ENCODE measurements at places on chromosomes 5 and 9.

DNA sequence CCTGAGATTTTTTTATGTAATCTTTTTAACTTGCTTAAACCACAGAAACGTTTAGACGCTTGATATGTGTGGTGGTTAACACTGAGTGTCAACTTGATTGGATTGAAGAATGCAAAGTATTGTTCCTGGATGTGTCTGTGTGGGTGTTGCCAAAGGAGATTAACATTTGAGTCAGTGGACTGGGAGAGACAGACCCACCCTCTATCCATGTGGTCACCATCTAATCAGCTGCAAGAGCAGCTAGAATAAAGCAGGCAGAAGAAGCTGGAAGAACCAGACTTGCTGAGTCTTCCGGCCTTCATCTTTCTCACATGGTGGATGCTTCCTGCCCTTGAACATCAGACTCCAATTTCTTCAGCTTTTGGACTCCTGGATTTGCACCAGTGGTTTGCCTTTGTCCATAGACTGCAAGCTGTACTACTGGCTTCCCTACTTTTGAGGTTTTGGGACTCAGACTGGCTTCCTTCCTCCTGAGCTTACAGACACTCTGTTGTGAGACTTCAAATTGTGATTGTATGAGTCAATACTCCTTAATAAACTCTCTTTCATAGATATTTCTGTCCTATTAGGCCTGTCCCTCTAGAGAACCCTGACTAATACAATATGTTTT is 816.0 kb upstream of the CDH9 start:
- DNase-seq = no peak

DNA sequence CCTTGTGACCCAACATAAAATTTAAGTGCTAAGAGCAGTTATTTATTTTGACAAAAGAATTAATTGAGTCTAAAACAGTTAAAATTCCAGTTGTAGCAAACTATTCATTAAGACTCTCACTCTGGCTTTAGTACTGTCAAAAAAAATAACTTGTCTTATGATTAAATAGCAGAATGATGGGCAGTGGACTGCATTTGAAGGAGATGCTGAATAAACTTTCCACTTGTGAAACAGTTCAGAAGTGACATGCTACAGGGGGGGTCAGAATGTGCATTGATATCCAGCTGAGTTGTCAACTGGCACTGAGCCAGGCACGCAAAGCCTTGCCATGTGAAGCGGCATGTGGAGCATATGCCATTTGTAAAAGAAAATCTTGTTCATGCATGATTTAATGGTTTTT is 76.0 kb downstream of the FCHO2 start:
- no peak for DNase-seq

GRCh38 chr5:6361101-6361500 is 17.2 kb downstream of the MED10 start:
- DNase-seq = no peak

- DNase-seq = no peak
Observed at GRCh38 chr9:71052287-71052686, 69.1 kb downstream of the TRPM3 start.

- no peak for DNase-seq
Observed at GRCh38 chr9:104786293-104786692, 22.4 kb downstream of the NIPSNAP3B start.

- DNase-seq = no peak
Observed at GRCh38 chr5:137122075-137122474, 377.1 kb downstream of the SPOCK1 start.

DNA sequence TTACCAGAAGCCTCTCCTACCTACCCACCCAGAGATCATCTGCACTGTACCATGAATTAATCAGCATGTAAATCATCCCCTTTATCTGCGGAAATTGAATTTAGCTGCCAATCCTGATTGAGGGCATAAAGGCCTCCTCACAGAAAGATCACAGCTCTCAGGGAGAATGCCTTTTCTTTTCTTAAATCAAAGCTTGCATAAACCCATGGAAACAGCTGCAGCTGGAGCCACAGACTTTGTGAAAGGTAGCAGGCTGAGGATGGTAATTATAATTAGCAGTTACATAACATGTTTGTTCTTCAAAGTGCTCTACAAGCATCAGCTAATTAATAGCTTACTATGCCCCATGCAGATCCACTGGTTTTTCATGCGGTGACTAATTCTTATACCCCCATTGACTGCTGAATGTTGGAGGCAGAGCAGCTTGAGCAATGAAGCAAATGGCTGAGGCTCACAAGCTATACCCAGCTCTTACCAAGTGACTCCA is 54.6 kb downstream of the SUSD1 start:
- DNase-seq = no peak

GRCh38 chr9:116365056-116365471 is 211.5 kb downstream of the PAPPA start:
- no peak for DNase-seq

DNA sequence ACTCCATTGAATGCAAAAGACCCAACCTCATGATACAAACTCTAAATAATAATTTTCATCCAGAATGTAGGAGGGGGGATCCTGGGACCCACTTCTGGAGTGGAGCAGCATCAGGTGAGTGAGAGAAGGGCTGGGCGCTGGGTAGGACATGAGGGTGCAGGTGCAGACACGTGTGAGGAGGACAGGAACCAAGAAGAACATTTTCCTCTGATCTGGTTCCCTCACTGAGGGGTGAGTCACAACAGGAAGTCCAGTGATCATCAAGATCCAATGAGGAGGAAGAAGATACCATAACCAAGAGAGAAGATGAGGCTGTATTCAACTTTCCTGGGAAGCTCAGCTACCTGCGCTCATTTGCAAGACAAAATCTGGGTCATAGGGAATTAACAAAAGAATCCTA is 57.4 kb downstream of the SFXN1 start:
- DNase-seq = no peak

DNA sequence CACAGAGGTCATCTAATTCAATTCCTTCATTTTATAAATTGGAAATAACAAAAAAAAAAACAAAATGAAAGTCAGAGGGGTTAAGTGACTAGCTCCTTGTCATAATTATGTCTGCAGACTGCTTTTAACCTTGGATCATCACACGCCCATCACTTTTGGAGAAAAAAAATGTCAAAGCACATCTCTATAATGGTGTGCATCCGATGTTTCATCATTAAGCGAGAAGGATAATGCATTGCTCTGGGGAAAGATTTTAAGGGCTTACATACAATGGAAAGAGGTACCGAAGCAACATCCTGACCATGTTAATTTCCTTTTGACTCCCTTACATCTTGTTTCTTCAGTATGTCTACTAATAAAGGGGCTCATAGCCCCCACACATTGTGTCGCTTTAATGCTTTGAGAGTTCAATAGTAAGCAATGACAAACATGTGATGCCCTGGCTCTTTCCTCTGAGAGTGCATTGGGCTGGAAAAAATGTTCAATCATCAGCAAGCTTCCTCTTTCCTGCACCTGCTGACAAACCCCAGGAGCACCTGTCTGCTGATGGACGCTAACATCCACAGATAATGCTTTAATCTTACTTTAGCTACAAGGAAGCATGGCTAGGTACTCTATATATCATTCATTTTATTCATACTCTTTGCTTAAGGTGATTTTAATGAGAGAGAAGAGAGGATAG is 242.2 kb downstream of the SMARCA2 start:
- no peak for DNase-seq

DNA sequence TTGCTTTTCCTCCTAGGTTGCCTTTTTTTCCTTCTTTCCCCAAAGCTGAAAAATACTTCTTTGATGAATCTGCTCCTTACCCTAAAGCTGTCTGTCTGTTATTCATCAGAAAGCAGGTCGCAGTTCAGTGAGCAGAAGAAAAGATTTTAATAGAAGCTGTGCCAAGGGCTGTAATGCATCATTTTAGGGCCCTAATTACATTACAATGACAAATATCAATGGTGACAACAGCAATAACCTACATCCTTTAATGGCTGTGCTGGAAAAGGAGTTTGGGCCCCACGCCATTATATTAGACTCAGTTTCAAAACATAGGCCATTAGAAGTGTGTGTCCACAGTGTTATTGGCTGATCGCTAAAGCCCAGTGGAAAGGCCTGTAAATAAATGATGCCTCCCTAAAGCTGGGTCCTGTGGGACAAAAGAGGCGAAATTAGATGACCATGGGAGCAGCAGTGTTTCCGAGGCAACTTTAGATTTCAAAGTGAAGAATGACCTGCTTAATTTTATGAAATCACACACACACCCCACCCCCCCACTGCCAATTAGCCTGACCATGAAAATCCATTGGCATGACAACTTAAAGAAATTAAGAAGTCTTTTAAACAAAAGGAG is 38.4 kb downstream of the TLE4 start:
- DNase-seq = no peak

DNA sequence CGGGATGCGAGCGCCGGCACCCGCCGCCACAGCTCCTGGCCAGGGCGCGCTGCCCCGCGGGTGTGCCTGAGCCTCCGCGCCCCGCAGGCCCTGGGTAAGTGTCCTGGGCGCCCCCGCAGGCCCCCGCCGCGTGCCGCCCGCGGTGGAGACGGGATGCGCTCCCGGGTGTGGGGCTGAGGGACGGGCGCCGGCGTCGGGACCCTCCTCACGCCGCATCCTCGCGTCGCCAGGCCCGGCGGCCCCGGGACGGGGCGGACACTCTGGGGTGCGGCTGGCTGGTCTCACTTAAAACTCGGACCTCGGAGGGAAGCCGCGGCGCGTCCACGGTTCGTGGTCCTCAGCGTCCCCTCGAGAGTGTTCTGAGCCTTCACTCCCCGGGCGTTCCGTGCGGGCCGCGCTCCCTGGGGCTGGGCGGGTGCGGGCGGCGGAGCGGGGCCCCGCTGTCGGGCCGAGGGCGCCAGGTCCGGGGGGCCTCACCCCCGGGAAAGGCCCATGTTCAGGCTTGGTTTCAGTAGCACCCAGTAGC is 275 bp downstream of the AHRR start:
- DNase-seq = no peak

DNA sequence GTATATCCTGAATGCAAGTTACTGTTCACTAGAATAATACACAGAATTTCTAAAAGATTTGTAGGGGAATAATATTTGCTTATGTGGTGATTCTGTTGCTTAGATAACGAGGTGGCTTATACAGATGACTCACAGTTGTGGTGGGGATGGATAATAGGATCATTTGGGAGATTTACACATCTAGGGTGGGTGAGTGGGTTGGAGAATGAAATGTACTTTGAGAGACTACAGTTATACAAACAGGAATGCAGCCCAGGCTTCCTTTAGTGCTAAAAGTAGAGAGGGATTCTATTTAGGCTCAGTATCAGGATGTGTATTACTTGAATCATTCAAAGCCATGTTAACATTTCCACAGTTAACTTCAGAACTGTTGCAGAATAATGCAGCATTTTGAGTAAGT is 1.8 kb downstream of the CTXN3 start:
- DNase-seq = no peak

- DNase-seq = no peak
Observed at GRCh38 chr9:128124873-128125579, 2.5 kb downstream of the PTGES2 start.

GRCh38 chr5:82312373-82312856 is 34.3 kb upstream of the RPS23 start:
- DNase-seq = no peak

GRCh38 chr9:115038178-115038577 is 79.8 kb downstream of the TNC start:
- no peak for DNase-seq

GRCh38 chr5:134451936-134452505 is 40.3 kb upstream of the CDKN2AIPNL start:
- no peak for DNase-seq

GRCh38 chr5:91381774-91382359 is 1.2 kb downstream of the ARRDC3 start:
- no peak for DNase-seq

- DNase-seq = no peak
Observed at GRCh38 chr5:91312698-91313097, 70.4 kb downstream of the ARRDC3 start.

DNA sequence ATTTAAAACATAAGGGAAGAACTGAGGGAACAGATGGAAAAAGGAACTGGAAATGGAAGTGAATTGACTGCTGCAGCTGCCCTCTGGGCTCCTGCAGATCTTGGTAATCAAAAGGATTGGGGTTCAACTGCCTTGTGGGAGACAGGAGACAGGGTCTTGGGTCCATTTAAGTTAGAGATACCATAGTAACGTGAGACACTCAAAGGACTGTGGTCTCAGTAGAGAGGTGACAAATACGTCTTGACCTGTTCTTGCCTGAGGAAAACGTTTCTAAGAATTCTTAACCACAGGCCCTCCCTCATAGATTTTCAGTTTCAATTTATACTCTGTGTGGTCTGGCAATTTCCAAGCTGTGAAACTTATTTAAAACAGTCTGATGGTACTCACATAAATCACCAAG is 100.8 kb upstream of the DHFR start:
- DNase-seq = no peak

DNA sequence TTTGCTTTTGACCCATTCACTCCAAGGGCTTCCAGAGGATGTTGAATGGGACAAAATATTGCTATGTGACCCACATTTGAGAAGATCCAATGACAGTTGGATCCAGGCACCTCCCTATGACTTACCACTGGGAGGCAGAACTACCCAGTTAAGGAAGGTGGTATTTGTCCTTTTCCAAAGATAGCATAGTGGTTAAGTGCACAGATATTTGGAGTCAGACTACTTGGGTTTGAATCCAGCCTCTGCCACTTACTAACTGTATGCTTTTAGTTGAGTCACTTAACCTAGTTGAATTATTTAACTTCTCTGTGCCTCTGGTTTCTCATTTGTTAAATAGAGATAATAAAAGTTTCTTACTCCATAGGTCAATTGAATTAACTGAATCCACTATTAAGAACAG is 74.5 kb upstream of the PALM2AKAP2 start:
- no peak for DNase-seq

GRCh38 chr9:136799854-136800657 is 3.9 kb downstream of the CCDC183 start:
- no peak for DNase-seq

- DNase-seq = no peak
Observed at GRCh38 chr9:36306471-36307306, 48.4 kb upstream of the GNE start.

- DNase-seq = no peak
Observed at GRCh38 chr9:75636427-75637045, 253.9 kb upstream of the PCSK5 start.

GRCh38 chr5:147190331-147190730 is 44.5 kb upstream of the STK32A start:
- DNase-seq = no peak

- no peak for DNase-seq
Observed at GRCh38 chr5:53782620-53783019, 222.2 kb downstream of the NDUFS4 start.

DNA sequence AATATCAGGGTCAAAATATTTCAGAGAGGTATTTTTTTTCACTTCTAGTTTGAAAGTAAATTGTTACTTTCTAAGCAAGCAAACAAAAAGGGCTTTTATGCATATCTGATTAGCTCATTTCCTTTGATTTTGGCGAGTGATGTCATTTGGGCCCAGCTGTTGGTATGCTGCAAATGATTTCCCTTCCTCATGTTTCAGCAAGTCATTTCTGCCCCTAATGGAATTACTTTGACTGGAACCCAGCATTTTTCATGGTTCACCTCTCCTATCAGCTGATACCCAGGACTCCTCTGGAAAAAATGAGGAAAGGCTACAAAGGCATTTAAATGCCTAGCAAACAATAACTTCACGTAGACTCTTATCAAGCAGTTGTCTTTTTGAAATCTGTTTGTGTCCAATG is 500.6 kb downstream of the EBF1 start:
- DNase-seq = no peak

All from cortex of kidney (tissue), 1 donor.